ENCODE measurements at places on chromosomes 1 and 21.

GRCh38 chr1:234600418-234601281 lies 9.3 kb downstream of the IRF2BP2 start:
- no peak for DNase-seq

GRCh38 chr21:16310176-16310575 lies 580.4 kb downstream of the USP25 start:
- no peak for DNase-seq

- no peak for DNase-seq
These were observed 150.9 kb upstream of the VAMP3 start for GRCh38 chr1:7620196-7620595.

DNA sequence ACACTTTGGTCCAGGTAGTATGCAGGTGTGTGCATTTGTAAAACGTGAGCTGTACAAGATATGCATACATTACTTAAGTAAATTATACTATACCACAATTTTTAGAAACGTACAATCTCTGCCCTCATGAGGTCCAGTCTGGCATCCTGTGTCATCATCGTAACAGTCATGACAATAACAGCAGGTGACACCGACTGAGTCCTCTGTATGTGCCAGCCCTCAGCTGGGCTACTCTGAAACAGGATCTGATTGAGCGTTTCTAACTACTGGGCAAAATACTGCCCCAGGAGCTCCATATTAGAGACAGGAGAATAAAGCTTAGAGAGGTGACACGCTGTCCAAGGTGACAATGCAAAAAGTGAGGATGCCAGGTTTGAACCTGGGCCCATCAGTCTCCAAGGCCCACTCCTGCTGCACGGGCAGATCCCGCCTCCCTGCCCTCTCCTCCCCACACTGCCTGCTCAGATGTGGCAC lies 47.2 kb upstream of the ECE1 start:
- DNase-seq = no peak

- DNase-seq = no peak
These were observed 751 bp downstream of the MRPS15 start for GRCh38 chr1:36463463-36463802.

DNA sequence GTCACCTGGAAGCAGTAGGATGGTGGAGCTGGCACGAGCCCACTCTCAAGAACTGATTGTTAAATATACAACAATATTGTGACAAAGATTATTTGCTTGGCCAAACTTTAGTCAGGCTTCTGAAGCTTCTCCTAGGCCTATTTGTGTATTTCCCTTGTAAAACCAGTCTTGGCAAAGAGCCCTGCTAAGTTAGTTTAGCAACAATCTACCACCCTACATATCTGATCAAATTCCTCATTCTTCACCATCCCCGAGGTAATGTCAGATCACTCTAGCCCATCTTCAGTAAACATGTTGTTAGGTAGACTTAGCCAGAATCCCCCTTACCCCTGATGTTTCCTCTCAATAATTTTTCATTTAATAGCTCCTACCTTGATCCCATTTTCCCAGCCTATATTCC lies 39.6 kb downstream of the XCL1 start:
- no peak for DNase-seq

- DNase-seq = no peak
These were observed 77.0 kb downstream of the RWDD3 start for GRCh38 chr1:95311014-95311413.

- DNase-seq = no peak
These were observed 658 bp downstream of the UBXN11 start for GRCh38 chr1:26305667-26306289.

- no peak for DNase-seq
These were observed 17.2 kb upstream of the NFASC start for GRCh38 chr1:204853436-204853835.

DNA sequence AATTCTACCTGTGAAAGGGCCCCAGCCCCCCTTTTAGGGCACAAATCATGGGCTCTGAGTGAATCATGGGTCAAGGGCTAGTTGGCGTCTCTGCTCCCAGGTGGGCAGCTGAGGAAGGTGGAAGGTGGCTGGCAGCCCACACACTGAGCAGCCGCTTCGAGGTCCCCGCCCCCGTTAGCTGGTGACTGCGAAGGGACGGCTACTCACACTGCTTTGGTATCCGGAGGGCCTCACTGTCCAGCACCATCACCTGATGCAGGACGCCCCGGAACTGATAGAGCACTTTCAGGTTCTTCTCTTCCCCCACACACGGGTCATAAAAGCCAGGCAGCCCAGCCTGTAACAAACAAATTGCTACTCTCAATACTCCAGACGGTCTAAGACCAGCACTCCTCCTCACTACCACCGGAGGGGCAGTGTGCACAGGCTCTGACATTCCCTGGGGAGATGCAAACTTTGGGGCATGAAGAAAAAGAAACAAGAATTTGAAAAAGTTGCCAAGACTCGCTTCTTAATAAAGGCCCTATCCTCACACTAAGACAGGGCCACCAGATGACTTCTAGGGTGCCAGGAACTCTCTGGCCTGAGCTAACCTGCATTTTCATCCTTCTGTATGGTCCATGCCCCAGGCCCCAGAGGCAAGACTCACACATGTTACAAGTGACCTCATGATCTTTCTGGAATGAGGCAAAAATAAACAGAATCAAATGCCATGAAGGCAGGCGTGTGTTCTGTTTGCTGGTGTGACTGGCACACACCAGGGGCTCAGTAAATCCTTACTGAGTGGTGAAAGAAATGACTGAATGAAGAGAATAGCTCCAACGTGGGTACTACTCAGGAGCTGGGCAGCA lies 11.5 kb downstream of the THAP3 start:
- no peak for DNase-seq

GRCh38 chr1:205267306-205267902 lies 39.7 kb downstream of the TMCC2 start:
- DNase-seq = no peak

GRCh38 chr1:17516303-17517214 lies 22.9 kb upstream of the ARHGEF10L start:
- DNase-seq = no peak

DNA sequence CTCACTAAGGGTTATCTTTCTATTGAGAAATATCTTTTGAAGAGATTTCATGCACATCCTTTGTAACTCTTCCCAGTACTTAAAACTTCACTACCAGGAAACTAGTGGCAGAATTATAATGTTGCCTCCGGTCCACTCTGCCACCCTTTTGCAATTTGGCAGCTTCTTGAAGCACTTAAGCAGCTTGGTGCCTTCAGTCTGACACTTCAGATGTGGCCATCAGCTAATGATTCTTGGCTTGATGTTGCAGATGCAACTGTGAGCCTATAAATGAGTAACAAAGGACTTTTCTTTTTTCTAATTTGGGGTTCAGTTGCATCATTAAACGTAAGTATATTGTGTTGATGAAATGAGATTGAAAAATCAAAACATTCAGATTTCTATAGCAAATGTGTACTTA lies 187.5 kb upstream of the C21orf91 start:
- DNase-seq = no peak

DNA sequence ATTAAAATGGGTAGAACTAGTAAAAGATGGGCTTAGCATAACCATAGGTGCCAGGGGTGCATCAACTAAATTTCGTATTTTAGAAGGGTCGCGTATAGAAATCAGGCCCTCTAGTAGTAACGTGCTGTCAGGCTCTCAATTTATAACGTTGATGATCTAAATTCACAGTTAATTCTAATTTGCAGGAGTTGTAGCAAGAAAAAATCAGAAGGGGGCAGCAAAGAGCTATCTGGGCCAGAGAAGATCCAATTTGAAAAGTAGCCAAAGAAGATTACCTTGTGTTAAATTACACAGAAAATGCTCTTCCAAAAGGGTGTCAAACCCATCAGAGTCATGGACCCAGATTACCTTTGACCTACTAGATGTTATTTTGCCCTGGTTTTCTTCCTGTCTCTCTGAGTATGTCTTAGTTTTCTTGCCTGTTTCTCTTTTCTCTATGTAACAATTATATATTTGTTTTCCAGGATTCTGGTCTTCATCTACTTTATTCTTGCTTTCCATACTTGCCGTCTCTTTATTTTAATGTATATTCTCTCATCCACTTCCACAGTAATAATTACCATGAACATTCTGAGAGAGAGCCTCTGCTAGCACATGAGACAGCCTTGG lies 1030.9 kb downstream of the AMY1C start:
- DNase-seq = no peak

- DNase-seq = no peak
These were observed 14.3 kb upstream of the PROK1 start for GRCh38 chr1:110436635-110437034.

DNA sequence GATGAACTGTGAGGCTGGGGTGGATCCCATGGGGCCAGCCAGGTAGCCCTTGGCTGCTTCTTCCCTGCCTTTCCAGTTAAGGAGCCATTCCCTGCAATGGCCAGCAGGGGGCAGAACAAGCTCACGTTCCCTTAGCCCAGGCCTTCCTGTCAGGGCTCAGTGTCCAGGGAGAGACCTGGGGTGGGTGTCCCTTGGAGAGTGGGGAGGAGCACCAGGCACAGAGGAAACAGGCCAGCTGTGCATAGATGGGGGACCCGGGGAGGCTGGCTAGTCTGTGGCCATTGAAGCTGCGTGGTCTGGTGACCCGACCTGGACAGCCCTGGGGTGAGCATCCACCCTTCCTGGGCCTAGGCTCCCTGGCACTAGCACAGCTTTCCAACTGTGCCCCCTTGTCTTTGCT lies 13.2 kb upstream of the EPS8L3 start:
- DNase-seq = no peak

DNA sequence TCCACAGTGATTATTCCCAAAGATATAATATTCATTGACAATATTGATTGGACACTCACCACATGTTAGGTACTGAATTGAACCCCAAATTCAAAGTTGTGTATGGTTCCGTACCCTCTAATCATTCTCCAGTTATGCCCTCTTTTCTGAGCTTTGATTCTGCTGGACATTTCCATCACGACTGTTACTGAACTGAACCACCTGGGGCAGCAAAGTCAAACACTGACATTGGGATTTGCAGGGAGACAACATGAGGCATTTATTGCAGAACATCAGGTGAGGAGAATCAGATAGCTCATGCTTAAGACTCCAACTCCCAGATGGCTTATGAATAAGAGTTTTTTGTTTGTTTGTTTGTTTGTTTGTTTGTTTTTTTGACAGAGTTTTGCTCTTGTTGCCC lies 420.9 kb downstream of the DISC1 start:
- DNase-seq = no peak

GRCh38 chr1:14113841-14114567 lies 414.0 kb downstream of the PRDM2 start:
- no peak for DNase-seq

DNA sequence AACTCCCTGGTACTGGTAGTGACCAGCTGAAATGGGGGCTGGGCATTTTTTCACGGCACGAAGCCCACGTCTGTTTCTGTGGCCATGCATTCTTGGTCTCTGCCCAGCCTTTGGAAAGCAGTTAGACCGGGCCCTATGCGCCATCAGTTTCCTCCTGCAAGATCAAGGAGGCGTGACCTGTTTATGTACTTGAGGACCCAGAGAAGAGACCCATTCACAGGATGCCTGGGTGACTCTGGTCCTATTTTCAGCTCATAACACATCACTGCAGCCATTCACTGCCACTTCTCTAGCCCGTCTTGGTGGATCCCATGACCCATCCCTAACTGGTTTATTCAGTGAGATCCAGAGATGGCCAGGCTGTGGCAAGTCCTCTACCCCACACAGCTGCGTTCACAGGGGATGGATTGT lies 70.4 kb downstream of the SPSB1 start:
- DNase-seq = no peak

DNA sequence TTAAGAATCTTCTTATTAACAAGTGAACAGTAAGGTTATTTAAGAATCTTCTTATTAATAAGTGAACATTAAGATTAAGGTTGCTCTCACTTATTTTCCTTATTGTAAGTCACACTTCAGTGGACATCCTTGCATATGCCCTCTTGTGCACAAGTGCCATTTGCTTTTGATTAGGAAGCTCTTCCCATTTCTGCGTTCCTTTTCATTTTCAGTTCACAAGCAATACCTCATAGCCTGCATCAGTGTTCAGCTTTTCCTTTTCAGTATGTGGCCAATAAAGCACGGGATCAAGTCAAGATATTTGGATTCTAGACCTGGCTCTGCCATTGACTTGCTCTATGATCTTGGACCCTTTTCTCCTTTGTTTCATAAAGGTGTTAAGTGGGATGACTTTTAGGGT lies 158.7 kb downstream of the DISP1 start:
- no peak for DNase-seq

DNA sequence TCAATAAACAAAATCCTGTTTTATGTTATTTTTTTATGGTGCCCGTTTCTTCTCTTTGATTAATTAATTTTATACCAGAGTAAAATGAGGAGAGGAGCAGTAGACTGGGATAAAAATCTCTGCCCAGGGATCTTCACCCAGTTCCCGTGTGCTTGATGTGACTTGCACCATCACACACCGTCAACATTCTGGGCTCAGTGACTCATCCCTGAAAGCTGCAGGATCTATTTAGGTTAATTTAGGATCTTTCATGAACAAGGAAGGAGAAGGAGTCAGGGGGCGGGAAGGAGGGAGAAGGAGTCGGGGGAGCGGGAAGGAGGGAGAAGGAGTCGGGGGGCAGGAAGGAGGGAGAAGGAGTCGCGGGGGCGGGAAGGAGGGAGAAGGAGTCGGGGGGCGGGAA lies 182.4 kb downstream of the SMYD3 start:
- no peak for DNase-seq

DNA sequence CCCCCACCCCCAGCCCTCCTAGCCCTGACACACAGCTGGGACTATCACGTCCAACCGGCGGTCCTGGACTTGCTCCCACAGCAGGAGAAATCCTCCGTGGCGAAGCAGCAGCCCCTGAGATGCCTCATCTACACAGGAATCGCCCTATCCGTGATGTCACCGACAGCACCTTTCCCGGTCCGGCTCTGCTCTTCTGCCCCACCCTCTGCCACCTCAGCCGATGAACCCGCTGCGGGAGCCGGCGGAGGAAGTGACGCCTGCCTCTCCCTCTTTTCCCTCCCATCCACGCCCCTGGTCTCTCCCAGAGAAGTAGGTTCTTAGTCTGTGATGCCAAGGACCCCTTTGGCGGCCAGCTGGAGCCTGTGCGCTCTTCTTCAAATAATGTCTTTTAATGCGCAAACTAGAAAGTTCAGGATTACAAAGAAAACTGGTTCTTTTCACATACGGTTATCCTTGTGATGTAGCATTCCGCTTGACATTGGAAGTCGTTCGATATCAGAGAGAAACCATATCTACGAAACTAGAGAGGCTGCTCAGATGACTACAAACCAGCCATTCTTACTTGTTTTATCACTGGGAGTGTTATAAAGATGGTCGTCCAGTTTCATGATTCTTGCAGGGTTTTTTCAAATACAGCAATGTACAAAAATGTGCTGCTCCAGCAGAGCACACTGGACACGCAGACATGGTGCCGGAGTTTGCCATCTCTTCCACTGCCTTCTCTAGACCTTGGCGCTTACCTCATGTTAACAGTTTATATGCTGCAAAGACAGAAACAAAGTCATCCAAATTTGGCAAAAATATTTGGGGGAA lies 120.3 kb downstream of the PPIAL4G start:
- DNase-seq = no peak

Data from vagina (tissue), 2 donors.